CD4-positive, alpha-beta T cell treated with Interleukin-1 beta for 1 hour (primary cell): ENCODE measurements at places on chromosomes 1 and 21.
A peak's percentile ranks its signal among the peaks of the same experiment; 100 is the strongest.

GRCh38 chr1:236351875-236352573 lies 42.1 kb upstream of the EDARADD start:
- no peak for DNase-seq

GRCh38 chr1:6623269-6623965 lies 1.3 kb upstream of the THAP3 start:
- DNase-seq, result no peak

DNA sequence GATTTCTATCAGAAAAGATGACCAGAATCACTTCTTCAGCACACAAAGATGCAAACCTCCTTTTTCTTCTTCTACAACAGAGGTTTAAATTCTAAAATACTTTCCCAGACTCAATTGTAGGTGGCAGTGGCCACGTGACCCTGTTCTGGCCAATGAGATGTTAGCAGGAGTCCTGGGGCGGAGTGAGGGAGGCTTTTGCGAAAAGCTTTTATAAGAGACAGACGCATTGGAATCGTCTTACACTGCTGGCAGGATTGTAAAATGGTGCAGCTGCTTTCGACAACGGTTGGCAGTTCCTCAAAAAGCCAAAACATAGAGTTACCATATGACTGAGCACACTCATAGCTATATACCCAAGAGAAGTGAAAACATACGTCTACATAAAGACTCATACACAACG lies 87.0 kb upstream of the MAGI3 start:
- no peak for DNase-seq

DNA sequence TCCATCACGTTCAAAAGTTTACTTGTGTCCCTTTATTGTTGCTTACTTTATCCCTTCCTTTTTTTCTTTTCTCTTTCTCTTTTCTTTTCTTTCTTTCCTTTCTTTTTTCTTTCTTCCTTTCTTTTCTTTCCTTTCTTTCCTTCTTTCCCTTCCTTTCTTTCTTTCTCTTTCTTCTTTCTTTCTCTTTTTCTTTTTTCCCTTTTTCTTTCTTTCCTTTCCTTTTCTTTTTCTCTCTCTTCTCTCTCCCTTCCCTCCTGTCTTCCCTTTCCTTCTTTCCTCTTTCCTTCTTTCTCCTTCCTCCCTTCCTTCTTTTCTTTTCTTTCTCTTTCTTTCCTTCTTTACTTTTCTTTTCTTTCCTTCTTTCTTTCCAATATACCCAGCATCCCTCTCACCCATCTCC lies 391.2 kb downstream of the DPYD start:
- DNase-seq, result no peak

- no peak for DNase-seq
These were observed 7.6 kb downstream of the CAPN9 start for GRCh38 chr1:230754796-230755195.

- no peak for DNase-seq
These were observed 14.5 kb downstream of the CFHR4 start for GRCh38 chr1:196902344-196902743.

DNA sequence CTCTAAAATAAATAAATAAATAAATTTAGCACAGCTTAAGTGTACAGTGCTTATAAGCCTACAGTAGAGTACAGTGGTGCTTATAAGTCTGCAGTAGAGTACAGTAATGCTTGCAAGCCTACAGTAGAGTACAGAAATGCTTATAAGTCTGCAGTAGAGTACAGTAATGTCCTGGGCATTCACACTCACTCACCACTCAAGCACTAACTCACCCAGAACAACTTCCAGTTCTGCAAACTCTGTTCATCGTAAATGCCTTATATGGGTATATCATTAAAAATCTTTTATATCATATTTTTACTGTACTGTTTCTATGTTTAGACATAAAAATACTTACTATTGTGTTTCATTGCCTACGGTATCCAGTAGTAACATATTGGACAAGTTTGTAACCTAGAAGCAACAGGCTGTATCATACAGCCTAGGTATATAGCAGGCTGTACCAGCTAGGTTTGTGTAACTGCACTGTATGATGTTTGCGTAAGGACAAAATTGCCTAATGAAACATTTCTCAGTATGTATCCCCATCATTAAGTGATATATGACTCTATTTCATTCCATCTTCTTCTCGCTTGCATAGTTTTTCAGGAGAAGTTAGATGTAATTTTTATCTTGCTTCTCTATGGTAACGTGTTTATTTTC lies 14.0 kb upstream of the S100B start:
- DNase-seq, result no peak

DNA sequence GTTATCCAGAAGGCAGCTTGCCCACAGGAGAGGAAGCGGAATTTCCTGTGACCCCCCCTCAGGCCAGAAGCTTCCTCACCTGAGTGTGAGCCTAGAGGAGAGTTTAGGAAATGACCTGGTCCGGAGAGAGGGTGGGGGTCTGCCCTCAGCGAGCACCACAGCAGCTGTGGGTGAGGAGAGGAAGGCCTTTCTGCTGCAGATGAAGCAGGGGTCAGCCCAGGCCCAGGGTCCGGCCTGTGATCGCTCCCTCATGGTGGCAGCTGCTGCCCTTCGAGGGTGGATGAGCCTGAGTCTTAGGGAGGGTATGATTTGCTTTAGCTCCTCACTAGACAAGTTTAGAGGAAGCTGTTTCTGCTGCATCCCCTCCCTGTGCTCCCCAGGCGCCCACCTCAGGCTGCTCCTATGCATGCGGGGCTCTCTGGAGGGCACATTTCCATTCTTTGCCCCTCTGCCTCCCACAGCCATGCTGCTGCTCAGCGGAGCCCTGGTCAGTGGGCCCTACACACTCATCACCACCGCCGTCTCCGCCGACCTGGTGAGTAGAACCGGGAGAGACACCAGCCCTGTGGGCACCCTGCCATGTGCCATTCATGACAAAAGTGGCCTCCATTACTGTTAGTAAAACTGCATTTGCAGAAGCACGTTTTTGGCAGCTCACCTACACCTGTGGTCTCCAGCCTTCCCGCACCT lies 53.0 kb downstream of the SLC37A1 start:
- DNase-seq, result no peak

- no peak for DNase-seq
These were observed 25.9 kb upstream of the USP25 start for GRCh38 chr21:15703932-15704331.

GRCh38 chr1:11790880-11791715 lies 14.7 kb downstream of the MTHFR start:
- DNase-seq, result peak; percentile 75

GRCh38 chr1:212147581-212148033 lies 112.1 kb downstream of the DTL start:
- no peak for DNase-seq

GRCh38 chr21:37164742-37165141 lies 91.7 kb downstream of the TTC3 start:
- DNase-seq, result no peak

- no peak for DNase-seq
These were observed 21.3 kb downstream of the OVAAL start for GRCh38 chr1:180579961-180580611.

DNA sequence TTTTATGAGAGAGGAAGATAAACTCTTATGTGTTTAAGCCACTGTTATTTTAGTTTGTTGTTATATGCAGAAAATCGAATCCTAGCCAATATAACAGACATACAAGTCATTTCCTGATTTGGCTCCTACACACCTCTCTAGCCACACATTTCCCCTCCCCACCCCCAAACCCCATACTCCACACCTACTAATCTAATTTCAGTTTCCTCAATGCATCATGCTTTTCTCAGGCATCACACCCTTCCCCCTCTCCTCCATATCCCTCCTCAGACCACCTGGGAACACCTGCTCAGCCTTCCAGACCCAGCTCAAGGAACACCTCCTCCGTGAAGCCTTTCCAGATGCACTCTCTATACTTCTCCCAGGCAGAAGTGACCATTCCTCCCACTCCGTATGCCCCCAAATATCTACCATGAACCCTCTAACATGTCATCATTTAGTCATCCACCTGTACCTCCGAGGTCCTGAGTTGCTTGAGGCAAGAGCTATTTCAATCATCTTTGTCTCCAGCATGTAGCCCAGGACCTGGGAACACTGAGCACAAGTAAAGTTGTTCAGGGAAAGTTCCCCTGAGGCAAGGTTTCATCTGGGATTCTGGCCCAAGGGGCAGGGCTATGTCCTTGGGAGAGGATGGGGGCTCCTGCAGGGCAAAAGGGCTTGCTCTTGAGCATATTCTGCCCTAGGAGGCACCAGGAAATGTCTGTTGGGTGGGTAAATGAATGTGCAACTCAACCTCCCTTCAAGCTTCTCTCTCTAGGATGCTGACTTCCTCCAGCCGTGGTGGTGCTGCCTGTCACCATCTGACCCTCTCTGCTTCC lies 126.8 kb downstream of the HIVEP3 start:
- peak; percentile 30 for DNase-seq

DNA sequence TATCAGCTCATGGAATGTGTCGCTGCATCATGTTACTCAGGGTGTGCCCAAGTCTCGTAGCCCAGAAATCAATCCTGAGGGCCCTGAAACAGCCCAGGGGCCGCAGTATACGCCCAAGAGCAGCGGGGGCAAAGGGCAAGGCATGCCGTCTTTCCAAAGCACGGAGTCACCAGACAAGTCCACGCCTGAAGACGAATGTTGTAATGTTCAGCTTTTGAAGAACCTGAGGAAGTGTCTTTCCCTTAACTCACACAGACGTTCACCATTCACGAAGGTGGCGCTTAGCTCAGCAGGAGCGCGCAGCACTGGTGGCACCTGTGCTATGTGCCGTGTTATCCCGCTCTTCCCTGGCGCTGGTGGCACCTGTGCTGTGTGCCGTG lies 18.8 kb upstream of the PWP2 start:
- no peak for DNase-seq

DNA sequence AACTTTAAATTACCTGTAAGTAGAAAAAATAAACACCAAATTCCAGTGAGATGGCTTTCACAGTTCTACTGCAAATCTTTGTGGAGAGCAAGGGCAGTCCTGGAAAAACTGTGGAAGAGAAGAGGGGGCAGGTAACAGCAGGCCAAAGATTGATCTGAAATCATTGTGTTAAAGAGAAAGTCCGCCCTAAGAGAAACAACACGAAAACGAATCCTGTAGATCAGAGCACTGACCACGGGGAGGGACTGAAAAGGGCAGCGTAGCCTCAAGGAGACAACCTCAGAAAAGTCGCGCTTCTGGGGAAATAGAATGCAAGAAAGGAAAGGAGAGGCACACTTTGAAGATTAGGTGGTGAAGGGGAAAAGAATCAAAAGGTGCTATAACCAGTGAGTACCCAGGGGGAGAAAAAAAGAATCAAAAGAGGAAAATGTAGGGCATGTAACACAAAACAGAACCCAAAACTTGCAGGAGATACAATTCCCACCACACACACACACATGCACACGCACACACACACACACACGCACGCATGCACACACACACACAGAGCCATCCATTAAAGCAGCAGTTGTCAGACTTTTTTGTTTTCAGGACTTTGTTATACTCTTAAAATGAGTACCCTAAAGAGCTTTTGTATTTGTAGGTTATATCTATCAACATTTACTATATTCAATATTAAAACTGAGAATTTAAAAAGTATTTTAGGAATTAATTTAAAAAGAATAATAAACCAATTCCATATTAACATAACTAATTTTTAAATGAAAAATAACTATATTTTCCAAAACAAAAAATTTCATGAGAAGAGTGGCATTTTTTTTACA lies 28.0 kb upstream of the KLF17 start:
- no peak for DNase-seq

GRCh38 chr1:36977731-36978406 lies 56.4 kb downstream of the GRIK3 start:
- no peak for DNase-seq

GRCh38 chr1:113972954-113973353 lies 6.3 kb upstream of the OLFML3 start:
- DNase-seq, result no peak

GRCh38 chr1:33946836-33947235 lies 83.0 kb downstream of the HMGB4 start:
- DNase-seq, result no peak

- DNase-seq, result no peak
These were observed 236.9 kb upstream of the VAMP3 start for GRCh38 chr1:7534061-7534825.

GRCh38 chr1:226651041-226651731 lies 87.9 kb downstream of the ITPKB start:
- no peak for DNase-seq

DNA sequence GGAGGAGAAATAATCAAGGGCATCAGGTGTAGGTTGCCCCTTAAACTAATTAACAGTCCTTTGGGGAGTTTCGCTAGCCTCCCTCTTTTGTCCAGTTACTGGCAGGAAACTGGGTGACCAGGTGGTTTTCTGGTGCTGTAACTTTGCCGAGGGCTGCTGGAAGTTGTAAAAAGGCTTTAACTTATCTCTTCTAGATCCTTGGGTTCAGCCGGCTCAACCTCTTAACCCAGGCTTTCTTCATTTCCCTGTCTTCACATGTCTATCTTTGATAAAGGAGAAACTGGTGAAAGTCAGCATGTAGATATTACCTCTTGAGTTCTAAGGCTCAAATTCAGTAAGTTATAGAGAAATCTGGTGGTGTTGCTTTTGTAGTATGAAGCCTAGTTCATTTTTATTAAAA lies 289.7 kb upstream of the NRIP1 start:
- DNase-seq, result no peak

DNA sequence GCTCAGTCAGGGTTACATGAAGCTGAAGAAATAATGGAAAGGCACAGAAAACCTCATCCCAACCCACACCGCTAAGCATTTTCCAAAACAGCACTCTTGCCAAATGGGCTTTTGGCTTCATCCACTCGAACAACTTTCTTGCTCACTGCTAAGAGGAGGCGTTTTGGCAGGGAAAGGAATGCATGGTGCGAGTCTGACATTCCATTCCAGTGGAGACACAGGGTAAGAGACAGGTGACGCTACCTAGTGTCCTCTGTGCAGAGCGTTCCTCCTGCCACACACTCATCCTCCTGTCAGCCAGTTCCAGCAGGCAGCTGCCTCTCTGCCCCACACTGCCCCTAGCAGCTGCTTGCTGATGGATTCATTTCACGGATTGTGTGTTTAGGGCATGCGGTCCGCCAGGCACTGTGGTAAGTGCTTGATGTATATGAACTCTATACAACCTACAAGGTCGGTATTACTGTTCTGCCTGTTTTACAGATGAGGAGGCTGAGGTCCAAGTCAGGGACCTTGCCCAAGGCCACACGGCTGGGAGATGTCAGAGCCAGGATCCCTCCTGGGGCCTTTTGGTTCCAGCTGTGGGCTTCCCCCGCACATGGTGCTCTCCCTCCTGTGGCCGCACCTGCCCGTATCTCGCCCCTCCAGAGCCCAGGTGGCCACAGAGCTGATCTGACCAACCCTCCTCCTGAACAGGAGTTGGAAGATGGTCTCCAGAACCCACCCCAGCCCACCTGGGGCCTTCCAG lies 25.7 kb upstream of the BACE2 start:
- DNase-seq, result no peak

- DNase-seq, result peak; percentile 9
These were observed 36.2 kb downstream of the UBE2G2 start for GRCh38 chr21:44765231-44766013.

- DNase-seq, result no peak
These were observed 409.4 kb downstream of the VAV3 start for GRCh38 chr1:107555578-107555977.

GRCh38 chr1:247415423-247416361 lies at the start of gene NLRP3:
TSS of gene NLRP3 (plus strand) at chr1:247416173. CDS start at chr1:247418801, 2,628 bp downstream.
- peak; percentile 67 for DNase-seq

GRCh38 chr1:62230718-62231117 lies 36.1 kb downstream of the L1TD1 start:
- no peak for DNase-seq

- DNase-seq, result no peak
These were observed 1.5 kb downstream of the CCN1 start for GRCh38 chr1:85581802-85582686.
